Progenitor cell of endocrine pancreas (in vitro differentiated cells): ENCODE measurements at places on chromosomes 6 and 20.

DNA sequence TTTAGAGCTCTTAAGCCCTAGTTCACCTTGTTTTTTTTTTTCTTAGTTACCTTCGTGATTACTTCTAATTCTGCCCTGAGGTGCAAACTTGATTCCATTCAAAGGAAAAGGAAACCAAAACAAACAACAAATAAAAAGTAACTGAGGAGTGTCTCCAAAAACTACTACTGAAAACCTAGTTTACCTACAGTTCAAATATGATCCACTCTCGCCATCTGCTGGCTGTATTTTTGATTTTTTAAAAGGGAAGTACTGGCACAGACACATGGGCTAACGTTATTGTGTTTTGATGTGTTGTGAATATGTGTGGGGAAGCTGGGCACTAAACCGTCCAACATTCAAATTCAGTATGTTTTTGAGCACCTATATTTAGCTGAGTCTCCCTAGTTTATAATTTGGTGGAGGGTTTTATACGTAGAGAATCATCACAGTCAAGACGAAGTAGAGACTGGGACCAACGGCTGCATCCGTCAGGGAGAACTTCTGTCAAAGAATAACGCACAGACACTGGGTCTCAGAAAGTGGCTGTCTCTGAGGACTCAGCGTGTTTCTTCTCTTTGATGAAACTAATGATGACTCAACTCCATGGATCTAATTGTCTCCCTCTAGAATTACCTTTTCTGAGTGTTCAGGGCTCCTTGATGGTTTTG, 373.5 kb upstream of the BTBD3 start:
- peak; percentile 28 for DNase-seq

DNA sequence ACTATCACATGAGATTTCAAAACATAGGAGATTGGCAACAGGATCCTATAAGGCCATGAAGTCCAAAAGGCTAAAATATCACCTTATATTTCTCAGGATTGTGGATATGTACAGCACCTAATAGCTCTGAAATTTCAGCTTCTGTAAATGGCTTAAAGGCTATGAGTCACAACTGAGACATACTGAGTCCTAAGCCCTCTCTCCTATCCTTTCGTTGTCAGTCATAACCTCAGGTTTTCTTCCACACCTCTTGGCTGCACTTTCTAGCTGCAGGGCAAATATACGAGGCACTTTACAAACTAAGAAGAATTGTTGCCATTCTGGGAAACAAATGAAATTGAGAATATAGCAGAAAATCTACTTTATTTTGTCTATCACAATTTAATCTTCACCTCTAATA, 969.9 kb upstream of the EPHA7 start:
- DNase-seq, result no peak

DNA sequence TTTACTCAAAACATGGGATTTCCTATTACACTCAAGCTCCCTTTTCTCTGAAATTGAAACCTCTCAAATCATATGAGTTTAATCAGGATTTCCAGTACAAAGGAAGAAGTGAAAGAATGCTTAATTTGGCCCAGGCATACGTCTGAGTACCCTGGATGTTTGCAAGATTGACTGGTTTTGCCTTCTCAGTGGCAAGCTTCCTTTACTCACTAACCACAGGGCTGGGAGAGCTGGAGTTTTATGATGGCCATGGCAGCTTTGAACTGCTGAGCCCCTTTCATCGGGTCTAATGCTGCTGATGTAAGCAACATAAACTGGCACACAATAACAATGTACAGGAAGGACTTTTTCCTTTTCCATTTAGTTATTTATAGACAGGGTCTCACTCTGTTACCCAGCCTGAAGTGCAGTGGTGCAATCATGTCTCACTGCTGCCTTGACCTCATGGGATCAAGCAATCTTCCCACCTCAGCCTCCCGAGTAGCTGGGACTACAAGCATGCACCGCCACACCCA, 194.8 kb downstream of the SLC35F1 start:
- no peak for DNase-seq

DNA sequence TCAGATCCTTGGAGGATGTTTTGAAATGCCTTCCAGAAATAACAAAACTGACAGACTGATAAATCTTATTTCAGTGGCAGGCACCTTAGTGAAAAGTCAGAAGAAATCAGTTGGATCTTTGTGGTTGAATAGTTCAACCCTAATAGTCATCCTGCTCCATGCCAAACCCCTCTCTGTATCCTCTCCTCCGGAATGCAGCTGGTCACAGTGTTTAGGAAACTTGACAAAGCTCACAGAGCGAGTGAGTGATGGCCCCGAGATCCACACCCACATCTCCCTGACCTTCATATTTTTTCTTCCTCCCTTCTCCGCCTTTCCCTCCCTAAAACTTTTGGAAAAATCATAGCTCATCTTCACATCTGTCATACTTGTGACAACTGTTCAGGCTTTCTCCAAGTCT, 464.8 kb upstream of the CDH4 start:
- no peak for DNase-seq

DNA sequence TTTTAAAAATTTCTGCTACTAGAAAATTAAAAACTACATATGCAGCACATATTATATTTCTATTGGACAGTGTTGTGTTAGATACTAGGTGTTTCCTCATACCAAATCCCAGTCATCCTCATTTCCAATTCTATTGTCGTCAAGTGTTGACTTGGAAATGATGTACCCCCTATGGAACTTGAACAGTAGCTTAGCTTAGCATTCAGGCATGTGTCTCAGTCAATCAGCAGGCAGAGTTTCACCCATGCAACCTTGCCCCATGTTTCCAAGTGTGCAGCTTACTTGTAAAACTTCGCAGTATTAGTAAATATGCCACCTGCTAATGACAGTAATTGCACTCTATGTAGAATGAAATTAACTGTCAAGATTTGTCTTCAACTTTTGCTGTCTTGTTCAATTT, 59.5 kb downstream of the SAMD3 start:
- DNase-seq, result no peak

GRCh38 chr6:43113431-43114260, 37.5 kb downstream of the PTK7 start:
- no peak for DNase-seq

- DNase-seq, result no peak
Measured at GRCh38 chr6:146408583-146408982, 135.1 kb upstream of the RAB32 start.

- no peak for DNase-seq
Measured at GRCh38 chr6:53128842-53129241, 19.8 kb downstream of the GCM1 start.

- DNase-seq, result no peak
Measured at GRCh38 chr6:82178759-82179112, 68.8 kb downstream of the IBTK start.

DNA sequence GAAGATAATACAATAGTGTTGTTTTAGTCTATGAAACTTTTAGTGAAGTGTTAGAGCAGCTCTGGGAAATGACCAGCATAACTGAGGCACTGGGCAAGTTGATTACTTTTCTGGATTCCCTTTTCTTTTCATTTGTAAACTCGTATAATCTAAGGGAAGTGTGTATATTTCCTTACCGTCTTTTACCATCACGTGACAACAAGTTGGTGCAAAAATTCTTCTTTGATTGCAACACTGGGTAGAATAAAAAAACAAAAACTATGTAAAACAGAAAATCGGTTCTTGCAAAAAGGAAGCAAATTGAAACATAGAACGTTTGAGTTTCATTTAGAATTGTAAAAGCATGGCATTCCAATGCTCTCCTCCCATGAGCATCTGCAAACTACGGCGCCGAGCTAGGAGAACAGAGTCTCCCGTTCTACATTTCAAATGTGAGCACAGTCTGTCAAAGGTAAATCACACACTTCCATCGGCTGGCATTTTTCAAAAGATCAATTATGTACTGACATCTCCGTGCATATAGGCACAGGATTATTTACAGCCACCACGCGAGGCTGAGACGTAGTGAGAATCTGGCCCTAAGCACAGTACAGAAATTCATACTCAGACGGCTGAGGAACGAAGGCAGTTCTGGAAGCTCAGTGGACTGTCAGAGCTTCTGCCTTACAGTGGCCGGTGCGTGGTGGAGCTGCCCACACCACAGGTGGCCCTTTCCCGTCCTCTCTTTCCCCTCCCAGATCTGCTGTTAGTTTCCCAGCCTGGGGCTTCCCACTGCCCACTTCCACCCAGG, 314.0 kb downstream of the BMP7 start:
- DNase-seq, result no peak

DNA sequence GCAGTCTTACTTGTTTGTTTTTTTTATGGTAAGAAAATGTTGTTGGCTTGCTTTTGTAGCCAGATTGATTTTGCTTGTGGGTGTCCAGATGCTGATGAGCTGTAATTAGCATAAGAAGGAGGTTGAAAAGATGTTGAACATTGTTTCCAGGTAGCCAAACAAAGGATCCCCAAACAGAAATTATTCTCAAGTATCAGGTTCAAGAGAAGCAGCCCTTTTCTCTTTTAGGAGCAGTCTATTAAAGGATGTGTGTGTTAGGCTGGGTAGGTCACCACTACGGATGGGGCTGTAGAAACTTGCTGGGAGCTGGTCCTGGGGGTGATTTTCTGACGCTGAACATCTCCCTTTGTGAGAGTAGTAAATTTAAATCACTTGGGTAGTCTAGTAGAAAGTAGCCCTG, 86.9 kb upstream of the VSTM2L start:
- no peak for DNase-seq

GRCh38 chr20:36175016-36175415, 20.5 kb downstream of the EPB41L1 start:
- DNase-seq, result no peak

DNA sequence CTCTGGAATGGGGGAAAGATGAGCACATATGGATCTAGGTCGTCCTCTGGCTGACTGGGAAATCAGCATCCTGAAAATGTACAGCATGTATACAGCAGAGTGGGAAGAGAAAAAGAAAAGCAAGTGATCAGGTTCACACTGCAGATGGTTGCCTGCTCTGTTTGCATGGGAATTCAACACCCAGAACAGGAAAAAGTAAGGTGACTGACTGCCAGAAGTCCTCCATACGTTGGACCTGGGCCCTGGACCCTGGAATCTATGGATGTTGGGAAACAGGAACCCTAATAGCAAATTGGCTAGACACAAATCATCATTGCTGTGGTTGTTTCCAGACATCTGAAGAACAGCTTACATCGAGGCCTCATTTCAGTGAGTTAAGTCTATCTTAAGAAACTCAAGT, 30.3 kb upstream of the TNFAIP3 start:
- DNase-seq, result no peak

DNA sequence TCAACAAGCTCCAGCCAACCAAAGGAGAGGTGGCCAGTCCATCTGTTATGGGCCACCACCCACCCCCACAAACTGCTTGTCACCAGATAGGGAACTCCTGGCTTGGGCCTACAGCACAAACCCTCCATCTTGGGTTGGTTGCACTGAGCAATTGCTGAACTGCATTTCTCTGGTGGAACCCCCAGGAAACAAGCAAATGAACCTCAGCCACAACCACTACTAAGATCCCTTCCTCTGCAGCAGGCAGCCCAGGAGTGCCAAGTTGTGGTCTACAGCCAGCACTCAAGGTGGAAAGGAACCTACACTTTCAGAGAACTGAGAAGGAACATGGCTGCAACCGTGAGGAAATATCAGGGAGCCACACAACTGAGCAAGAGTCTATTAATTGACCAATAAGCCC, 171.6 kb downstream of the TMEM200A start:
- no peak for DNase-seq

- DNase-seq, result no peak
Measured at GRCh38 chr6:136438441-136438840, 111.8 kb downstream of the MAP7 start.

- no peak for DNase-seq
Measured at GRCh38 chr20:60088236-60088635, 130.0 kb downstream of the CDH26 start.

DNA sequence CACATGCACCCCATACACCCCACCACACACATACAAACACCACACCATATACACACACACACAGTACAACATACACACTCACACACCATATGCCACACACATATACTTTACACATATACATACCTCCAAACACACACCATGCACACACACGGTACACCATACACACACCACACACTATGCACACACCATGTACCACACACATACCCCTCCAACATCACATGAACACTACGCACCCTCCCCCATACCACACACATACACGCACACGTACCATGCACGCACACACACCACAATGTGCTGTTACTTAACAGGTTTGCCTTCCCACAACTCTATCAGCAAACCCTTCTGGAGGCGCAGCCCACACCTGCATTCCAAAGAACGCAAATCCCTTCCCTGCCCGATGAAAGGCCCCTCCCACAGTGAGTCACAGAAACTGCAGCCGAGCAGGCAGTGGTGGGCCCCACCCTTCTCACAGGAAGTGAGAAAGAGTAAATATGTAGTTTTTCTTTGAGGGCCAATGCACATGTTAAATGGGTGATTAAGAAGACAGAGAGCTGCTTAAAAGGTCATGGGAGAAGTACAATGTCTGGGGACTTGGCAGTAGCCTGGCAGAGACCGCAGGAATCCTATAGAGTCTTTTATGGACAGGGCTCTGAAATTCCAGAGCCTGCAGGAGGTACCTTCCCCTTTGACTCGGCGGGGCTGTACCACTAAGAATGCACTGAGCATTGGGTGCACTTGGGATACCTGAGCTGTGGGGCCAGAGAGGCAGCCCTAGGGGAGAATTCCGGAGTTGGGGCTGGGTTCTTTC, 34.1 kb upstream of the EZR start:
- peak; percentile 73 for DNase-seq

- DNase-seq, result no peak
Measured at GRCh38 chr6:5723841-5724691, 282.7 kb downstream of the NRN1 start.

GRCh38 chr6:34242252-34243130, 5.8 kb downstream of the HMGA1 start:
- no peak for DNase-seq

GRCh38 chr6:159445351-159445750, 247.7 kb downstream of the SOD2 start:
- no peak for DNase-seq

DNA sequence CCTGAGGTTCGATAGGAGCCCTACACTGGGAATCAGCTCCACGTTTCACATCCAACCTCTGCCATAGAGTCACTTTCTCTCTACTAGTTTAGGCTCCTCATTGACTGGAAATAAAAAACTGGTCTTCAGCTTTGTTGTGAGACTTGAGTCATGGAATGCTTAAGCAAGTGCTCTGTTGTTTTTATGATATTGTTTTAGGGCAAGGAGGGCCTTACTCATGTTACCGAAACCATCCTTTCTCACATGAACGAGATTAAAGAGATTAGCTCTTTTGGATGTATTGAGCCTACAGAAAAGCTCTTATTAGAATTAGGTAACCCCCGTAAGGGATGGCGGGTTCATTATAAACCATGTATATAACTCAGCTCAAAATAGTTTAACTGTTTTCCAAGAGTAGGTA, 6.9 kb upstream of the MOCS1 start:
- no peak for DNase-seq

GRCh38 chr20:561437-562231, 18.0 kb upstream of the CSNK2A1 start:
- peak; percentile 52 for DNase-seq

- DNase-seq, result no peak
Measured at GRCh38 chr6:107698146-107698545, 126.0 kb downstream of the SCML4 start.

GRCh38 chr20:20317621-20318364, 50.1 kb upstream of the INSM1 start:
- no peak for DNase-seq
